ENCODE measurements at places on chromosomes 5 and 9. TPM values are rescaled to one million over a fixed set of nuclear protein-coding genes. Genes with fewer than 3 reads are reported as not detected.

The FRMD3 gene
- 6.5 TPM for total RNA-seq

The GGTA1 gene
- total RNA-seq = 0.07 TPM

The NPM1 gene
- 1,088 TPM for total RNA-seq

The ALG2 gene
- 55.8 TPM for total RNA-seq

The KCNT1 gene
- total RNA-seq = 0.40 TPM

The OTULINL gene
- 35.4 TPM for total RNA-seq

The NEK6 gene
- 35.7 TPM for total RNA-seq

The CORO2A gene
- 27.1 TPM for total RNA-seq

The PALM2AKAP2 gene
- total RNA-seq = 7.0 TPM

The RHOBTB3 gene
- total RNA-seq = 162 TPM

GRCh38 chr9:121371495-121372061 is 1.5 kb upstream of the STOM start:
- DNase-seq = no peak

GRCh38 chr9:115986508-115986907 is 167.1 kb upstream of the PAPPA start:
- DNase-seq = no peak

GRCh38 chr9:570187-570586 is 271.3 kb upstream of the DMRT1 start:
- no peak for DNase-seq

GRCh38 chr9:14730461-14730898 is 7.9 kb upstream of the CER1 start:
- peak; percentile 59 for DNase-seq

GRCh38 chr5:77983482-77984199 is 207.5 kb upstream of the TBCA start:
- no peak for DNase-seq

GRCh38 chr5:149063017-149063687 is at the start of gene SH3TC2:
Gene SH3TC2 (minus strand): TSS chr5:149063062. CDS start chr5:149063022, 40 bp downstream.
- peak; percentile 69 for DNase-seq

DNA sequence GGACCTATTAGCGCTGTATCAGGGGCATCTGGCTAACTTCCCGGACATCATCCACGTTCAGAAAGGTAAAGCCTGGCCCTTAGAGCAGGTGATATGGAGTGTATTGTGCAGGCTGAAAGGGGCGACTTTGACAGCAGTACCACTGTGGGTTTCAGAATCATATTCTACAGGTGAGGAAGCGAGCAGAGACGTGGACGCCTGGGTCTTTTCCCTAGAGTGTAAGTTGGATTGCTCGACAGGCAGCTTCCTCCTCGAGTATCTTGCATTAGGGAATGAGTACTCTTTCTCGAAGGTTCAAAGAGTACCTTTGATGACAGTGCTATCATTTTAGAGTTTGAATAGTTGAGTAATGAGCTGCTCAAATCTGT is 1.9 kb downstream of the SNX18 start:
- DNase-seq = no peak

DNA sequence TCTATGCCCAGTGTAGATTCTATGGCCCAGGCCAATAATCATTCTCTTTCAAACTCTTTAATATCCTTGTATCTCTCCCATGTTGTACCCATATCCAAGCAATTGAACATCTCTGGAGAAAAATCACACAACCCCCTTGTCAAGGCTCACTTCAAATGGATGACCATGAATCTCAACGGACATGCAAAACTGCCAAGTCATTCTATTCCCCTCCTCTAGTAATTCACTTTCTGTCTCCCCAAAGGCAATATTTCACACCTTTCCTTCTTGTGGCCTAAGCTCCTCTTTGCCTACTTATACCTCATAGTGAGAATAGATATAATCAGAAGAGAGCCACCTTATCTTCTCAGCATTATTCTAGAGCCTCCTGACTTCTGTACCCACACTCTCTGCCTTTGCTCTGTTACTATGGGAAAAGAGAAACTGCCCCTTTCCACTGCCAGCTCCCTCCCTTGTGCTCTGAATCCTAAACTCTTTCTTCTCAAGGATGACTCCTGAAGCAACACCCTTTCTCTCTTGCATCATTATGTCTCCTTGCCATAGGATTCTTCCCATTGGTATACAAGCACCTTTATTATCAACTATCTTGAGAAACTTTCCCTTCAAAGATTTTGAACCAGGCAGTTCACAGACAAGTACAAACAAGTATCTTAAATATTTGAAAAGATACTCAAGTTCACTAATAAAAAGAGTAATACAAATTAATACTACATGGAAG is 66.1 kb downstream of the RPS23 start:
- no peak for DNase-seq

- no peak for DNase-seq
These were observed 659.1 kb downstream of the EFNA5 start for GRCh38 chr5:107011605-107012004.

- DNase-seq = no peak
These were observed 86.3 kb upstream of the GCNT4 start for GRCh38 chr5:75138689-75139088.

- DNase-seq = no peak
These were observed 4.2 kb downstream of the ABCA1 start for GRCh38 chr9:104923740-104924139.

DNA sequence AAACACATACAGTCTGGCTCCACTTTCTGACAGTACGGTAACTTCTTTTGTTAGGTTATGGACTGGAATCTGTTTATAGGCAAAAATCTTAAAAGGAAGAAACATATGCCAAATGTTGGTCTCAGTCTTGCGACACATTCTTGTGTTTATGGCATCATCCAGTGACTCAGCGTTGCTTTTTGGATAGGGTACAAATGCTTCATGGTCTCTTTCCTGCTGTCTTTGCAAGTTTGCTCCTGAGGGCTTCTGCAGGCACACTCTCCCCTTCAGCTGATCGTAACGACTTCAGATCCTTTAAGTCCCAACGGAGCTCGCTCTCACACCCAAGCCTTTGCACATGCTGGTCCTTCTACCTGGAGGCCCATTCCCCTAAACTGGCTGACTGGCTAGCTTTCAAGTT is 23.6 kb upstream of the TNFSF8 start:
- peak; percentile 11 for DNase-seq

GRCh38 chr9:105216440-105217178 is 27.8 kb upstream of the SLC44A1 start:
- DNase-seq = no peak

GRCh38 chr9:98364086-98364485 is 108.6 kb upstream of the TBC1D2 start:
- no peak for DNase-seq

- DNase-seq = peak; percentile 12
These were observed 97.4 kb upstream of the MAST4 start for GRCh38 chr5:66498791-66499207.

DNA sequence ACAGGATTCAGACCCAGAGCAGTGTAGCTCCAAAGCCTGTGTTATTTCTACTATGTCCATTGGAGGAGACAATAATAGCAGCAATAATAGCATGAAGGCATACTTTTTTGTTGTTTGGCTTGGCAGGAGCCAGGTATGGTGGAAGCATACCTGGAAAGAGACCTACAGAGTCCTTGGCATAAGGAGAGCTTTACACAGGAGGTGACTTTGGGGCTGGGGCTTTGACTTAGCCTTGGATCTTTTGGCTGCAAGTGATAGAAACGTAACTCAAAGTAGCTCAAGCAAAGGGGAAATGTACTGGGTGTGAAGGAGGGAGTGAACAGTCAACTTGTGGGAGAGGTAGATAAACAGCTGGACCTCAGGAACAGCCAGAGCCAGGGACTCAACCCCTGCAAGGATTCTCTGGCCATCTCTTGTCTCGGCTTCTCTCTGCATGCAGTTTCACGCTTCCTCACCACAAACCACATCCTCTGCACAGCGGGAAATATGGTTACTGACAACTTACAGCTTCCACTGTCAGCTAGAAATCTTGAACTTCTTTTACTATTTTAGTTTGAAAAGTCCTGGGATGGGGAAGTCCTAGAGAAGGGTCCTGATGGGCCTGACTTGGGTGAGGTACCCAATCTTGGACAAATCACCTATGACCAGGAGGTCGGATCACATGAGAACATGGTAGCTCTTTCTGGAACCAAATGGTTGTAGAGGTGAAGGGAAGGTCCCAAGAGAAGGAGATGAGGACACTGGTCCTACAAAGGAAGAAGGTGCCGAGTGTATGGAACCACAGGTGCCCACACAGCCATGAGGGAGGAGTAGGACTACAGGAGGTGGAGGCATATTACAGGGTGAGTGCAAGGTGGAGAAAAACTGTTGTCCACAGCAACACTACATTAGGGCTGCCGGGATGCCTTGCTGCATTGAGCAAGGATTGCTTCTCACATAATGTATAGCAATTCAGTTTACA is 47.0 kb upstream of the TGFBR1 start:
- no peak for DNase-seq

- peak; percentile 22 for DNase-seq
These were observed 329.2 kb downstream of the EBF1 start for GRCh38 chr5:158770506-158770905.

GRCh38 chr5:134103397-134103796 is 11.1 kb upstream of the TCF7 start:
- no peak for DNase-seq

DNA sequence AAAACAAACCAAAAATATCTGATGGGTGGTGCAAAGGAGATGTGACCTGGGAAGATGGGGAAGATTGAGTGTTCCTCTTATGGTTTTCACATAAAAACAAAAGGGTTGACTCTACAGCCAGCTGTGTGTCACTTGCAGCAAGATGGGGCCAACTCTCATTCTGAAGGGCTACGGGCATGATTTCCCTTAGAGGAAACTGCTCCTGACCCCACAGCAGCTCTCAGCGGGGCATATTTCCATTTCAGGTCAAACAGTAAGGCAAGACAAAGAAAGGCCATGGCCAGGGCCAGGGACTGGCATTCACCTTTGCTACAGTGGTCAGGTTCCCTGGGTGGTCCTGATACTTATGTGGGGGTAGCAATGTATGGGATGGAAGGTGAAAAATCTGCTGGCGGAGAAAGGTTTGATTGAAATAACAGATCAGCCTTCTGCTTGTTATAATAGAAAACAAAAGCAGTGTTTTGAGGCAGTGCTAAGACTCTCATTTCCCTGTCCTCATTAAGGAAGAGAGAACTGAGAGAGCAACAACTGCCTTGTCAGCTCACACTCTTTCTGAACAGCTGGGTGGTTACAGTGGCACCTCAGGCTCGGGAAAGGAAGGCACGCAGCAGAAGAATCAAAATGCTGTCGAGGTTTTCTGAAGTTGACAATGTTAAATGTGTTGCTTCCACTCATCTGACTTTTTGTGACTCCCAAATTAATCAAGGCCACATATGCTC is 120.7 kb upstream of the PCA3 start:
- DNase-seq = no peak

DNA sequence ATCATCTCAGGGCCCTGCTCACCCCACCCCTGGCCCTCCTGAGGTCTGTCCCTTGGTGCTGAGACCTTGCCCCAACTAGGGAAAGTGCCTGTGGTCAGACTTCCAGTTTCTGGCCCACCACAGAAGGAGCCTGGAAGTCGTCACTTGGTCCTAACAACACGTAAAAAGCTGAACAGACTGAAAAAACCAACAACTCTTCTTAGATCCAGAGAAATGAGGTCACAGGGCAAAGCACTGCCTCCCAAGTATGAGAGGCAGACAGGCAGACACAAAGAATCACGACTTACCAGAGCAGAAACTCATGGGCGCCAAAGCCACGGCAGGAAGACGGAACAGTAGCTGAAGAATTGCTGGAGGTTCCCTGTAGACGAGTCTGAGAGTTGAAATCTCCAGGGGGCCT is 38.5 kb downstream of the OR2V1 start:
- DNase-seq = no peak

GRCh38 chr5:145562931-145563330 is 272.2 kb downstream of the PRELID2 start:
- DNase-seq = no peak

GRCh38 chr5:41234475-41234874 is 21.1 kb upstream of the C6 start:
- DNase-seq = no peak

DNA sequence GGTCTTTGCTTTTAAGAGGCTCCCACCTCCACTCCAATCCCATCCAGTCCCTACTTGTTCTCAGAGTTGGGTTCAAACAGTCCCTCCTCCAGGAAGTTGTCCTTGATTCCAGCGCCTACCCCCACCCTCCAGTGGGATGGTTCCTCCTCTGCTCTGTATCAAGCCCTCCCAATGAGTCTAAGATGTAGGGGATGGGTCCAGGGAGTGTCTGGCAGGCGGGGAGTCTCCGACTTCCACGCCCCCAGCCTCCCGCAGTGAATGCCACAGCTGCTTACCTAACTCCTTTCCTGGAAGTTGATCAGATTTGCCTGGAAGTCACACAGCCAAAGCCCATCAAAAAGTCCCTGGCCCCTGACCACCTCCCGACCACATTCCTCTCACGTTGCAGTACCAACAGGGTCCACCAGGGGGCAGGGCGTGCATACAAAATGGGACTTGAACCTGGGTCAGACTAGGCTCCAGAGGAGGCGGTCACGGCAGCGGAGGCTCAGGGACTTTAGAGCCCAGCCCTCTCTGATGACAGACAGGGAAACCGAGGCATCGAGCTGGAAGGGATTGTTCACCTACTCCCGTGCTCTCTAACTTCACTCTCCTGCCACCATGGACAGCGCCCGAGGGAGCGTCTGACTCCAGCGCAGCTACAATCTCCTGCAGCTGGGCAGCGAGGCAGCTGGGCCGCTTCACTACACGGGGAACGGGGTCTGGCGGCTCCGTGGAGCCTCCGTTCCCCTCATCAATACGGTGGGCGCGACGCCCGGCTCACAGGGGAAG is 25.0 kb upstream of the TDRD7 start:
- peak; percentile 83 for DNase-seq

DNA sequence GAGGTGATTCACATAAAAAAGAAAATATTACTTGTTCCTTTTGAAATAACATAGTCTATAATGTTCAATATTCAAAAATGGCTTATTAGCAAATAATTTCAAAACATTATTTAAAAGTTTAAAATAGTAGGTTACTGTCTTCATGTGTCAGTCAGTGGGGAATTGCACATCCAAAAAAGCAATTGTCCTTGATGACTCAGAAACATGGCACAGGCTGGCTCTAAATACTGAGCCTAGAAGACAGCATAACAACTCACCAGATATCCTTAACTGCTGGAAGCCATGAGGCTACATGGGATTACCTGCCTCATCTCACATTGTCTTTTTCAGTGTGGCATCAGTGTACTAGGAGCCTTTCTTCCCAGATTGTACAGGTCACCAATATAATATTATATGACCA is 439.5 kb upstream of the RGMB start:
- no peak for DNase-seq

DNA sequence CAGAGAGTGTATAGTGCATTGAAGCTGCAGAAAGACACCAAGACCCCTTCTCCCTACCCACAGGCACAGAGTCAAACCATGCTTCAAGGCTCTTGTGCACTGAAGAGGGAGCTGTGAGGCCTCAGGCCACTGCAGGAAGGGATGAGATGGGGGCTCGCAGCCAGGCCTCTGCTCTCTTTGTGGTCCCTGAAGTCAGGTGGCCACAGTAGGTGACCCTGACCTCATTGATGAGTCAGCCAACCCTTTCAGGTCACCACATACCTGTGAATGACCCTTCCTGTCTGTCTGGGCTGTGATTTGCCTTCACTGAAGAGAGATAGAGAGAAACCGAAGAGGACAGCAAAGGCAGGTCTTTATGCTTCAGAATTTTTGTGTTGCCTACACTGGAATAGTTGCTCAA is 372.1 kb downstream of the ACTL7B start:
- no peak for DNase-seq

- no peak for DNase-seq
These were observed 138.9 kb downstream of the SPATA31D1 start for GRCh38 chr9:82127465-82127864.

Measured in hepatocyte (in vitro differentiated cells).